ENCODE measurements at places on chromosomes 2 and 18. TPM values are rescaled to one million over a fixed set of nuclear protein-coding genes. Genes with fewer than 3 reads are reported as not detected.
A peak's percentile ranks its signal among the peaks of the same experiment; 100 is the strongest.

GRCh38 chr2:68748568-68748967 is 14.0 kb downstream of the ARHGAP25 start:
- H3K27me3 ChIP-seq: no peaks in the 10 kb centered on the region
- peaks cover 8% of the 10 kb centered on the region for H3K4me1 ChIP-seq
- no peak overlapping the region for H3K27ac ChIP-seq
- no peak for DNase-seq
- no peak overlapping the region for H3K4me3 ChIP-seq

DNA sequence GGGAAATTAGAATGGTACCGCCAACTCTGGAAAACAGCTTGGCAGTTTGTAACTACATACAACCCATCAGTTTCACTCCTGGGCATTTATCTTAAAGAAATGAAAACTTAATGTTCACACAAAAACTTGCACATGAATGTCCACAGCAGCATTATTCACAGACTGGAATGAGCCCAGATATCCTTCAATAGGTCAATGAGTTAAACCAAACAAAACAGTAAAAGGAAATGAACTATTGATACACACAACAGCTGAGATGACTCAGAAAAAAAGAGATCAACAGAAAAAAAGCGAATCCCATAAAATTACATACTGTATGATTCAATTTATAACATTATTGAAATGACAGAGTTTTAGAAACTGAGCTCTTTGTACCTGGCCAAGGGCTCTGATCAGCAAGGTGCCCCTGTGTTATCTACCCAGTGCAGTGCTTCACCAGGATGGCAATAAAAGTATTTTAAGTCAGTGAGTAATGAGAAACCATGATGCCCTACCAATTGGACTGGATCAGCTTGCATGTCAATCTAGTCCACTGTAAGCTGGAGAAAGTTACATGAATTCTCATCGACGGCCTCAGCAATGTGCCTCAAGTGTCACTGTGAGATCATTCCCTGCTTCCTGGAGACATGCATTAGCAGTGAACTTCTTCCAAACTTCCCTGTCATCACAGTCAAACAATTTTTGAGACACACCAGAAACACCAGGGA is 21.9 kb downstream of the TMEM237 start:
- no peak overlapping the region for H3K27ac ChIP-seq
- no peak overlapping the region for H3K4me3 ChIP-seq
- no peaks in the 10 kb centered on the region for H3K27me3 ChIP-seq
- no peaks in the 10 kb centered on the region for H3K4me1 ChIP-seq
- peaks cover 11% of the 10 kb centered on the region for H3K36me3 ChIP-seq
- no peak for DNase-seq

Gene SERPINB12
- total RNA-seq: not detected

Gene ICA1L
- 15.3 TPM for total RNA-seq

DNA sequence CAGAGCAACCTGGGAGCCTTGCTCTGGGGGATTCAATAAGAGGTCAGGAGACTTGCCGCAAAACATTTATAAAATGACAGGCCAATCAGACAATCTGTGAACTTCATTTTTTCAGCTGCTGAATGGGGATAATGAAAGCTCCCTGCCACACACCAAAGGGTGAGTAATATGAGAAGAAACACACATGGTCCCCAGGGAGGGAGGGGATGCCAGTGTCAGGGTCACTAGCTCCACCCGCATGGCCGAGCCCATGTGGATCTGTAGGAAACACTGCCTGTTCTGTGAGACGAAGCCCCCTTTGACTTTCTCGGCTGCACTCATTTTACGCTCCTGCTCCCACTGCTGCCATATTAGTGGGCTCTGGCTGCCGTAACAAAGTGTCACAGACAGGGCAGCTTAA is 521.0 kb upstream of the RAB6C start:
- H3K36me3 ChIP-seq: no peaks in the 10 kb centered on the region
- DNase-seq: no peak
- H3K27me3 ChIP-seq: no peaks in the 10 kb centered on the region

- no peak overlapping the region for H3K4me3 ChIP-seq
- no peaks in the 10 kb centered on the region for H3K36me3 ChIP-seq
- DNase-seq: peak; percentile 46
- H3K27me3 ChIP-seq: no peaks in the 10 kb centered on the region
- no peaks in the 10 kb centered on the region for H3K4me1 ChIP-seq
Measured at GRCh38 chr18:51884039-51884438, 456.0 kb upstream of the DCC start.

- no peak overlapping the region for H3K4me3 ChIP-seq
- peaks cover 25% of the 10 kb centered on the region for H3K4me1 ChIP-seq
- no peak overlapping the region for H3K27ac ChIP-seq
Measured at GRCh38 chr2:241066893-241067341, 35.2 kb downstream of the MTERF4 start.

DNA sequence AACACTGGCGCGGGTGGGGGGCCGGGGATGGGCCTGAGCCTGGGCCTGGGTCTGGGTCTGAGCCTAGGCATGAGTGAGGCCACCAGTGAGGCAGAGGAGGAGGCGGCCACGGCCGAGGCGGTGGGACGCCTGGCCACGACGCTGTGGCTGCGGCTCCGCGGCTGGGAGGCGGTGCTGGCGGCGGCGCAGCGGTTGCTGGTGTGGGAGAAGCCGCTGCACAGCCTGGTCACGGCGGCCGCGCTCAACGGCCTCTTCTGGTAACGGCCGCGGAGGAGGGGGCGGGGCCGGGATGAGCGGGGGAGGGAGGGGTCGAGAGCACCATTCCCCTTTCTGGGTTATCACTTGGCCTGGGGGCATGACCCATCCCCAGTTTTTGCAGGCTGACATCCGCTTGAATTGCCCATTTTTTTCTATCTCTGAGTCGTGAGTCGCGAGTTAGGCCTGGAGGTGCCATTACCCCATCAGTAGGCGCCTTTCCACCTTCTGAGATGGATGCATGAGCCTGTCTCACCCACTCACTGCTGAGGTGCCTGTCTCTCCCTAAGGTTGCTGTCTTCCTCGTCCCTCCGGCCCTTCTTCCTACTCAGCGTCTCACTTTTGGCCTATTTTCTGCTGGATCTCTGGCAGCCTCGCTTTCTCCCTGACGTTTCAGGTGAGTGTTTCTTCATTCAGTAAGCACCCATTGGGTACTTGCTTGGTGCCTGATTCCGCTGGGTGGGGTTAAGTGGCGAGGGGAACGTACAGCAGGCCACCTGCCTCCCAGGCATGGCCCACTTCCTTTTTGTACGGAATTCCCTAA is 501 bp downstream of the RETREG2 start:
- H3K4me1 ChIP-seq: peaks cover 35% of the 10 kb centered on the region
- peak overlapping the region; percentile 96 for H3K27ac ChIP-seq
- H3K36me3 ChIP-seq: peaks cover 51% of the 10 kb centered on the region
- H3K4me3 ChIP-seq: peak overlapping the region; percentile 79
- peak; percentile 59 for DNase-seq

Gene GREB1
- 0.39 TPM for total RNA-seq

DNA sequence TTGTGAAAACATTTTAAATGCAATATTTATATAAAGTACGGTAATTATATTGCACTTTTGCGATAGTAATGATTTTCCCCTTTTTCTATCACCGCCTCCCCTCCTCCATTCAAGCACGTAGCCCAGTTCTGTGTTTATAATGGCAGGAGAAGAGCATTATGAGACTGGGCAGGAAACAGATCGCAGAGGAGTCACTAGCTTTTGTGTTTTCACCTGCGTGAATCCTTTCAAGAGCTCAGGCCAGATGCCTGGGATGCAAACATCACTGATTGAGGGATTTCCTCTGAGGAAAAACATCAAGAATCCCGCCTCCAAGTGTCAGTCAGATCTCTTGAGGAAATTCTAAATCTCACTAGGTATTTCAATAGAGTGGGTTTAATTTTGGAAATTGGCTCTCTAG is 178.4 kb upstream of the FN1 start:
- no peak overlapping the region for H3K4me3 ChIP-seq
- no peaks in the 10 kb centered on the region for H3K36me3 ChIP-seq
- no peak overlapping the region for H3K27ac ChIP-seq
- DNase-seq: no peak

- no peaks in the 10 kb centered on the region for H3K36me3 ChIP-seq
- DNase-seq: no peak
- no peak overlapping the region for H3K27ac ChIP-seq
- peaks cover 2% of the 10 kb centered on the region for H3K4me1 ChIP-seq
- H3K27me3 ChIP-seq: no peaks in the 10 kb centered on the region
Measured at GRCh38 chr2:35538796-35539195, 816.8 kb upstream of the CRIM1 start.

GRCh38 chr18:77632758-77633157 is 383.1 kb downstream of the GALR1 start:
- DNase-seq: no peak
- no peaks in the 10 kb centered on the region for H3K4me1 ChIP-seq
- no peak overlapping the region for H3K27ac ChIP-seq
- no peak overlapping the region for H3K4me3 ChIP-seq
- H3K27me3 ChIP-seq: no peaks in the 10 kb centered on the region
- H3K36me3 ChIP-seq: no peaks in the 10 kb centered on the region

GRCh38 chr2:7672027-7672684 is 754.9 kb downstream of the RNF144A start:
- DNase-seq: no peak
- no peaks in the 10 kb centered on the region for H3K4me1 ChIP-seq
- no peaks in the 10 kb centered on the region for H3K27me3 ChIP-seq
- no peak overlapping the region for H3K4me3 ChIP-seq
- H3K36me3 ChIP-seq: no peaks in the 10 kb centered on the region
- no peak overlapping the region for H3K27ac ChIP-seq

Gene SLC23A3
- 3.3 TPM for total RNA-seq

DNA sequence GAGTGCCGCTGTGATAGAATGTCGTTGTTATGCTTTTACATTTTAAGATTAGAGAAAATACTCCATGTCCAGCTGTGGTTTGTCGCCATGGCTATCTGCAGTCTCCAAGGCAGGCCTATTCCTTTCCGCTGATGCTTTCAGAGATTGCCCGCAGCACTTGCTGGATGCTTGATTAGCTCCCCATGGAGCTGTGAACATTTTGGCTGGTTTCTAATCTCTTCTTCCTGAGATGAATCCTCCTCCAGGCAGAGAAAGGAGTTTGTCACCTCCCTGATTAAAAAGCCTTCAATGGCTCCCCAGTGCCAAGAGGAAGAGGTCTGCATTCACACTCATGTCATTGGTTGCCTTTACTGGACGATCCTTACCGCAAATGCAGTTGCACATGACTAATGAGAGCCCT is 32.6 kb upstream of the LPIN1 start:
- H3K27me3 ChIP-seq: no peaks in the 10 kb centered on the region
- no peak for DNase-seq
- H3K4me3 ChIP-seq: no peak overlapping the region
- peaks cover 13% of the 10 kb centered on the region for H3K4me1 ChIP-seq
- no peak overlapping the region for H3K27ac ChIP-seq

GRCh38 chr2:28219758-28220368 is 172.8 kb upstream of the FOSL2 start:
- no peak for DNase-seq
- H3K4me3 ChIP-seq: no peak overlapping the region
- no peaks in the 10 kb centered on the region for H3K36me3 ChIP-seq
- no peaks in the 10 kb centered on the region for H3K27me3 ChIP-seq

GRCh38 chr2:44109166-44109565 is 59.5 kb upstream of the PPM1B start:
- H3K27me3 ChIP-seq: no peaks in the 10 kb centered on the region
- no peaks in the 10 kb centered on the region for H3K36me3 ChIP-seq
- H3K4me3 ChIP-seq: no peak overlapping the region
- H3K27ac ChIP-seq: no peak overlapping the region
- no peak for DNase-seq

DNA sequence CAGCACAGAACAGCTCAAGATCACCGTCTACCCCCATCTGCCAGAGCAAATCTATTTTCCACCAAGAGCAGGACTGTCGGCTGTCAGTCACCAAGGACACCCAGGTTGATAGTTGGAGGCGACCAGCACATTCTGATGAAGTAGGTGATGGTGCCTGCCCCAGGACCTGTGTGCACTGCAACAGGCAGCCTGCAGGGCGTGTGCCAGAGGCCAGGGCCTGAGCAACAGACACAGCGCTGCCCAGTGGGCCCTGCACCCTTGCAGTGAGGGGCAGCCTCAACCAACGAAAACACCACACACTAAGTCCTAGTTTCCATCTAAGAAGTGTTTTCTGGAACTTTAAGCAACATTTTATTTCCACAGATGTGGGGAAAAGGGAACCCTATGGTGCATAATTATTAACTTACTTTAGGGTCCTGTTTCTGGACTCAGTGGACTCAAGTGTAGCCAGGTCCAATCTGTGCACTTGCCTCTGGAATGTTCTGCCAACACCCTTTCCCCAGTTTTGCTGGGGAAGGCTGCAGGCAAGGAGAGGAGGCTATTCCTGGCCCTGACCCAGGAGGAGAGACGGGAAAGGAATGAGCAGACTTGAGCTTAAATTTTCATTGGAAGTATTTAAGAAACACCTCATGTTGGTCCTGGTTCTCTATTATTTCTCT is 61.5 kb downstream of the ADNP2 start:
- no peaks in the 10 kb centered on the region for H3K36me3 ChIP-seq
- peaks cover 5% of the 10 kb centered on the region for H3K4me1 ChIP-seq
- DNase-seq: no peak
- no peak overlapping the region for H3K4me3 ChIP-seq
- H3K27me3 ChIP-seq: no peaks in the 10 kb centered on the region
- H3K27ac ChIP-seq: no peak overlapping the region

GRCh38 chr2:55896633-55897032 is 26.9 kb downstream of the EFEMP1 start:
- no peak overlapping the region for H3K4me3 ChIP-seq
- H3K4me1 ChIP-seq: peaks cover 9% of the 10 kb centered on the region
- no peak for DNase-seq
- no peak overlapping the region for H3K27ac ChIP-seq

- no peak for DNase-seq
- H3K4me1 ChIP-seq: peaks cover 7% of the 10 kb centered on the region
- H3K27ac ChIP-seq: peak overlapping the region; percentile 6
Measured at GRCh38 chr18:36813824-36814223, 15.0 kb downstream of the TPGS2 start.

DNA sequence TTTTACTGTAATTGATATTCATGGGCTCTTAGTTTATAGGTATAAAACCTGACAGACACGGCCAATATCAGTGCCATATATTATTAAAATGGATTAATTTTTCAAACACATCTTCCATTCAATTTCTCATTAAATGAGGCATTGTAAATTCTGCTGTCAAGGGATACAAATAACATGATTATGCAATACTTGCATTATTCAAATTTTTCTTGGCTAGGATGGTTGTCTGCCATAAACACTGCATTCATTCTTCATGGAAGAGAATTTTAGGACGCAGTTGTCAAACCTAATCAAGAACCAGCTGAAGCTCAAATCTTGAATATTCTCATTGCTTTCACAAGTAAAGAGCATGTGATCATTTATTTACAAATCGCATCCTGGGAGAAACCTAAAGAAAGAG is 255.6 kb downstream of the RDH14 start:
- H3K4me3 ChIP-seq: no peak overlapping the region
- H3K36me3 ChIP-seq: no peaks in the 10 kb centered on the region
- H3K27me3 ChIP-seq: no peaks in the 10 kb centered on the region
- DNase-seq: no peak

GRCh38 chr2:100784681-100785080 is 35.3 kb upstream of the NPAS2 start:
- H3K4me1 ChIP-seq: no peaks in the 10 kb centered on the region
- no peak overlapping the region for H3K27ac ChIP-seq
- H3K36me3 ChIP-seq: no peaks in the 10 kb centered on the region

Gene AQP4
- total RNA-seq: 277 TPM

All from upper lobe of left lung (tissue), 6 donors.